ENCODE measurements at places on chromosomes 11 and 22.

- DNase-seq, result no peak
These were observed 10.7 kb downstream of the FAM118A start for GRCh38 chr22:45320357-45320976.

GRCh38 chr11:68825571-68825970 lies 16.1 kb downstream of the CPT1A start:
- no peak for DNase-seq

- DNase-seq, result no peak
These were observed 91.1 kb downstream of the STIM1 start for GRCh38 chr11:3946455-3947017.

DNA sequence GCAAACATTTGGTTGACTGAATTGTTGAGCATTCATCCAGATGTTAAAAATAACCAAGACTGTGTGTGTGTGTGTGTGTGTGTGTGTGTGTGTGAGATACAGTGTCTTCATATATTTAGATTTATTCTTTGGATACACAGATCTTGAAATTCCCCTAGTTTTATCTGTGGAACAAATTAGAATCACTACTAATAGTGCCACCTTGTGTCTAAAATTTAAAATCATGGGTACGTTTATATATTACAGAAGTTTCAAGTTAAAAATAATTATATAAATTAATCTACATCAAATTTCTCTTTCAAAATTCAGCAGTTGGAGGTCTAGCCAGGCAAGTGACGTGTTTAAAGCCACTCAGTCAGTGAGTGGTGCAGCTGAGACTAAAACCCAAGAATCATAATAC lies 1566.2 kb upstream of the TENM4 start:
- no peak for DNase-seq

GRCh38 chr11:74299015-74299414 lies 12.4 kb downstream of the P4HA3 start:
- DNase-seq, result no peak

- DNase-seq, result peak; percentile 16
These were observed 80.3 kb upstream of the SHISAL1 start for GRCh38 chr22:44393066-44393465.

- no peak for DNase-seq
These were observed 15.8 kb upstream of the DGKZ start for GRCh38 chr11:46331282-46331984.

DNA sequence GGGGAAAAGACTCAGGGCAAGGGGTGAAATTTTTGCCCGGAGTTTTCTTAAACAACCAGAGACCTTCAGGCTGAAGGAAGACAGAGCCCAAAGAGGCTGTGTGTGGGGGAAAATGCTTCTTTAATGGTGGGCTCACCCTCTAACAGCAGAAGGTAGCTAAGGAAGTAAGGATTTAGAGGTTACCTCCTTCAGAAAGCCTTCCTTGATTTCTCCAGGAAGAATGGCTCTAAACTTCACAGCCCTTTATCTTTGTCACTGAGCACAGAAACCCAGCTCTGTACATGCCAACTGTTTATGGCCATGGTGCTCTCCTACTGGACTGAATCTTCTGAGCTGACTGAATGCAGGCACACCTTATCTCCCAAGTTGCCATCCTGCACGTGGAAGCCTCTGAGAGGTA lies 196.0 kb downstream of the TENM4 start:
- peak; percentile 17 for DNase-seq

DNA sequence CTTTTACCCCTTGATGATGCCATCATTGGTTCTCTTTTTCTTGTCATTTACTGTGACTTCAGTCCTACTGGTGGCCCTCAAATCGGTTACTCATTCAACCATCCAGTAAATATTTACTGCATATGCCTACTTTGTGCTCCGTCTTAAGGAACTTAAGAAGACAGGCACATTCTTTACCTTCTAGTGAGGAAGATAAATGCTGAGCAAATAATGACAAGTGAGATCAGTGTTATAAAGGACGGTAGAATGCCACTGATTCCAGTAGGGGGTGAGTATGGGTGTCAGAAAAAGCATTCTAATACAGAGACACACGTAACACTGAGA lies 1.6 kb downstream of the ANKRD42 start:
- DNase-seq, result no peak

DNA sequence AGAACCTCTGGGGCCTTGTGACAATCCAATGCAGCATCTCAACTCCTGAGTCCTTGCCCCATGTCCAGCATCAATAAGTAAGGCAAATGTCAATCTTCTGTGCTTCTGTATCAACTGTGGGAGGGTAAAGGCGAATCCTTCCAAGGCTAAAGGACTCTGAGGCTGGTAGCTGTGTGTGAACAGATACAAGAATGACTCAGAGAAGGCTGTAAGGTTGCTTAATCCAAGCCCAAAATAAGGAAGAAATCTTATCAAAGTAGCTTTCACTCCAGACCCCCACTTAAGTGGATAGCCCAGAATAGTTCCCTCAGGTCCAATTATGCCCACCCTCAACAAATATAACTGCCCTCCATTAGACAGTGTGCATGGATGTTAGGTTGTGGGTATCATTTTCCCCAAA lies 28.1 kb upstream of the SCGB1A1 start:
- DNase-seq, result no peak

DNA sequence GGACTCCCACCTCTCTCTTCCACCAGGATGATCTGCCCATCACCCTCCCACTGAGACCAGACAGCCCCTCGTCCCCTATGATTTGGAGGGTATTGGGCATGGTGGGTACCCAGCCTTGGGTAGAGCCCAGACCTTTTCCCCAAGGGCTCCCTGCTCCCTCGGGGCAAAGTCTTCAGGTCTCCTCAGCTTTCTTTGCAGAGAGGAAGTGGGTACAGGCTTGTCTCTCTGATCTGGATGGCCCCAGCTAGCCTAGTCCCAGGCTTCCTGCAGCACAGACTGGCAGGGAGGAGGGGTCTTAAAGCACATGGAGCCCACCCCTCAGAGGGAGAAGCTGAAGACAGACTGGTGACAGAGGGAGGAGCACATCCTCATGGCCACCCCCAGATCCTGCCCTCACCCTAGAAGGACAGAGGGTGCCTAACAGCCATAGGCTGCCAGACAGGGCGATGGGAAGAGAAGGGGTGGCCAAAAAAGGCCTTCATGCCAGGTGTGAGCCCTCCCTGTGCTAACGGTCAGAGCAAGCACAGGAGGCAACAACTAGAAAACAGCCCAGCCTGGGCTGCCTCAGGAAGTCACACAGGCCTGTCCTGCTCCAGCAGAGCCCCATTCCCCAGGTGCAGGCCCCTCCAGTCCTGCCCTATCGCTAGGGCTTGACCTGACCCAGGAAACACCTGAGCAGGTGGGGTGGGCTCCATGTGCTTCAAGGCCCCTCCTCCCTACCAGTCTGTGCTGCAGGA lies 30.4 kb downstream of the SLC22A12 start:
- no peak for DNase-seq

- no peak for DNase-seq
These were observed 568.6 kb upstream of the CADM1 start for GRCh38 chr11:116072601-116073410.

DNA sequence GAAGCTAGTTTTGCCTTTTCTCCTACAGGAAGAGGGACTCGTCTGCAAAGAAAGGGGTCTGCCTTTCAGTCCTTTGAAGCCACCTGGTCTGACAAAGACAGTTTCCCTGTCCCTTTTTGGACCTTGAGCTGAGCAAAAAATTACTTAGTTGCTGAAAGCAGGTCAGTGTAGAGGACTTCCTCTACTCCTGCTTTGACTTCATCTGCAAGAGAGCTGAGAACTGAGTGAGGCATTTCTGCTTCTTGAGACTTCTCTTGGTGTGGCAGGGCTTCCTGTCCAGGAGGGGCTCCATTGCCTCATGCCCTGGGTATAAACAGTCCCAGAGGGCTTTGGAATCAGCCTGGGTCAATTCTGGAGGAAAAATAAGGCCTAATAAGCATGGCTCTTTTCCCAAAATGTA lies 73.1 kb downstream of the ZNRF3 start:
- DNase-seq, result no peak

DNA sequence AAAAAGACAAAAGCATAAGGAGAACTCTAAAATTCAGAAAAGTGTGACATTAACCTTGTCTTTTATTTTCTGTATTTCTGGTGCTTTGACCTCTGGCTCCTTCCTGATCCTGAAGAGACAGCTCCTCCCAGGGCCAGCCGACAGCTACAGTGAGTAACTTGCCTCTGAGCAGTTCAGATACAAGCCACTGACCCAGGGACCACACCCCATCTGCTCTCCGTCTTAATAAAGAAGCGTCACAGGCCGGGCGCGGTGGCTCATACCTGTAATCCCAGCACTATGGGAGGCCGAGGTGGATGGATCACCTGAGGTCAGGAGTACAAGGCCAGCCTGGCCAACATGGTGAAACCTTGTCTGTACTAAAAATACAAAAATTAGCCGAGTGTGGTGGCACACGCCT lies 6.5 kb downstream of the MLC1 start:
- no peak for DNase-seq

GRCh38 chr11:121841487-121842191 lies 274.4 kb downstream of the BLID start:
- DNase-seq, result peak; percentile 45

GRCh38 chr11:35967042-35967441 lies 23.2 kb downstream of the LDLRAD3 start:
- DNase-seq, result no peak

DNA sequence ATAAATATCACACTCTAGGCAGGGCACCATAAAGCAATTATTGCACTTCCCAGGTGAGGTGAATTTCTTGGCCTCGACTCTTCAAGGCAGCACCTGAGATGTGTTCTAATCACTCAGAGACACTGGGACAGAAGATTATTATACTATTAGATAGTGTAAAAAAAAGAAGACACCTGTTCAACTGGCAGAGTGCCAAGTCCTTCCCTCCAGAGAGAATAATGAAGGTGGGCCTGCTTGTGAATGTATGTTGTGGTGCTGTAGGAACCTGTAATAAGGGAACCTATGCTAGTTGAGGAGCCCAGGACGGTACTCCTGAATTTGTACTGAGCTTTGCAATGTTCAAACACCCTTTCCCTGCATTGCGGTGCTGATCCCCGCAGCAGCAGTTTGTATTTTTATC lies 107.5 kb downstream of the NXPE2 start:
- no peak for DNase-seq

DNA sequence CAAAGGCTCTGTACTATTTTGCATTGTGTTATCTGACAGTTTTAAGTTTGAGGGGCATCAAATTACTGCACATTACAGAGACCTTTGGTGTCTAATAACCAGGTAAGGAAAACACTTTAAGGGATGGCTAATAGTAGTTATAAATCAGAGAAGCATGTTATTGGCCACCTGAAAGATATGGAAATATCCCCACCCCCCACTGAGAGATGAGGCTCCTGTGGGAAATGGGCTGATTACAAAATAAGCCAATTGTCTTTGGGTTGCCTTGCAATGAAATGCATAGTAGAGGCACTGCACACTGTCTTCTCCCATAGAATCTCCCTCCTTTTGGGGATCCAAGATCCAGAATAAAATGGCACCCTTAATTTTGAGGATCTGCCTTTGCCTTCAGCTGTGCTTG lies 91.0 kb downstream of the IGLL5 start:
- no peak for DNase-seq

- no peak for DNase-seq
These were observed 64.8 kb upstream of the NUP160 start for GRCh38 chr11:47912843-47913437.

DNA sequence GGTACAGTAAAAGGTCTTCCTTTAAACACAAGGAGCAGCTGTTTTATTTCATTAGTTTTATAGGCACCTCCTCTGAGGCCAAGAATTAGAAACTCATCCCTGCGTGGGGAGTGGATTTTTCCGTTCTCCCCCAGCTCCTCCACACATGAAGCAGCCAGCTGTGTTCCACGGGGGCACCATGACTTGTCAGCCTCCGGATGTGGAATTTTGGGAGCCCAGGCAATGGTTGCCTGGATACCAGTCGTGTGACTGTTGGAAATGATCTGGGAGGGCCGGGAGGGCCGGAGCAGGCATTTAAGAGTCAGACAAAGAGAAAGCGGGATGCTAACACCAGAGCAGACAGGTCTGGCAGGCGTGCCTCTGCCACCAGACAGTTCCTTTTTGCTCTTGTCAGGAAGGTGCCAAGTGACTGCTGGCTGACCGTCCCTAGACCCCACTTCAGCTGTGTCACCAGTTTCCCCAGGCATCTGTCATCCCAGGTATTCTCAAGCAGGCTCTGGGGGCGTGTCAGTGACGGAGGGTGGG lies 15.9 kb upstream of the CDC42EP2 start:
- peak; percentile 82 for DNase-seq

DNA sequence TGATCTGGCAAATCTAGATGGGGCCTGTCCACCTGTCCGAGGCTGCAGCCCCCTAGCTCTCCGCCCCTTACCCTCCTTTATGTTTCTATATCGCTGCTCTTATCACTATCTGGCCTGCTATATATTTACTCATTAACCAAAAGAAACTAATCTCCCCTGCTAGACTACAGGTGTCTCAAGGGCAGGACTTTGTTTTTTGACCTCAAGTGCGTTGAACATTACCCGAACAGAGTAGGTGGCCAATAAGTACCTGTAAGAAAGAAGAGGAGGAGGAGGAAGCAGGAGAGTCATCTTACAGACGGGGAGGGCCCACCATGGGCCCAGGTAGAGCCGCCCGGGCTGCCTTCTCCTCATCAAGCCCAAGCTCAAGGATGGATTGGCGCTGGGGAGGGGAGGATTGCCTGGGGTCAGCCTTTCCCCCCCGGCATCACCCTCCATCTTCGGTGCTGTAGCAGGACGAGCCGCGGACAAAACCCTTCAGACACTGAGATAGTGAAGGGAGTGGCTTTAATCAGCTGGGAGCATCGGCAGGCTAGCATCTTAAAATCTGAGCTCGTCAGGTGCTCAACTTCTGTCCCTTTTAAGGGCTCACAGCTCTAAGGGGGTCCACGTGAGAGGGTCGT lies 1.2 kb upstream of the P2RY6 start:
- peak; percentile 9 for DNase-seq

DNA sequence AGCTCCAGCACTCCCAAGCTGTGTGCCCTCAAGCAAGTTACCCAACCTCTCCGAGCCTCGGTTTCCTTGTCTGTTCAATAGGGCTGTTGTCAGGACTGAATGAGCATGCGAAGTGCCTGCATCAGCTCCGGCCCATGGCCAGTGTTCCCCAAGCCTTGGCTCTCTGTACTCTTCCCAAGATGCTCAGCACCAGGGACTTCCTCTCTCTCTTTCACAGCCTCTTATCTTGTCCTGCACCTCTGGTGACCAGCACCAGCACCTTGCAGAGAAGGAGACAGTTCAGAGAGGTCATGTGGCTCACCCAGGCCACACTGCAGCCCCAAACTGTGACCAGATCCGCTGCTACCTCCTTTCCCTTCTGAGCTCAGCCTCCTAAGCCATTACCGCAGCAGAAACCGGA lies 120.3 kb upstream of the ANO1 start:
- DNase-seq, result no peak

DNA sequence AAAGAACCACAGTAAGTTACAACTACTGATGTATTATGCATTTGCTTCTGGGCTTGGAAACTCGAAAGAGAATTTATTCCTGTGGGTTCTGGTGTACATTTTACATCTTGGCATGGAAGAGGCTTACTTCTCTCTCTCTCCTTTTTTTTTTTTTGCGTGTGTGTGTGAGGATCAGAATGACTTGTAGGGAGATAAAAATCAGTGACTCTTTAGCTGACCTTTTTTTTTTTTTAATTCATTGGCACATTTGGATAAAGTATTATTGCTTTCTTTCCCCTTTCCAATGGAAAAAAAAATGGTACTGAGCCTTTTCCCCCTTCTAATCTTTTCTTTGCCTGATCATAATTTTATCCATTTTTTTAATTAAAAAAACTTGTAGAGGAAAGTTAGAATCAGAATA lies 43.5 kb downstream of the EXT2 start:
- no peak for DNase-seq

GRCh38 chr11:106161775-106162634 lies 84.5 kb downstream of the AASDHPPT start:
- no peak for DNase-seq
